ENCODE measurements at places on chromosomes 4 and X. TPM values are rescaled to one million over a fixed set of nuclear protein-coding genes. Genes with fewer than 3 reads are reported as not detected.

Gene NPNT
- total RNA-seq: 339 TPM

Gene PDGFRA
- 109 TPM for total RNA-seq

Gene PIR
- total RNA-seq: 20.6 TPM

Gene NOX1
- total RNA-seq: not detected

Gene KCTD8
- total RNA-seq: not detected

Gene PPP4R3C
- total RNA-seq: not detected

- no peaks in the 10 kb centered on the region for H3K36me3 ChIP-seq
- H3K27ac ChIP-seq: no peak overlapping the region
- peak overlapping the region; percentile 16 for H3K4me3 ChIP-seq
- H3K27me3 ChIP-seq: no peaks in the 10 kb centered on the region
Observed at GRCh38 chr4:54941994-54942552, 183.3 kb downstream of the KDR start.

DNA sequence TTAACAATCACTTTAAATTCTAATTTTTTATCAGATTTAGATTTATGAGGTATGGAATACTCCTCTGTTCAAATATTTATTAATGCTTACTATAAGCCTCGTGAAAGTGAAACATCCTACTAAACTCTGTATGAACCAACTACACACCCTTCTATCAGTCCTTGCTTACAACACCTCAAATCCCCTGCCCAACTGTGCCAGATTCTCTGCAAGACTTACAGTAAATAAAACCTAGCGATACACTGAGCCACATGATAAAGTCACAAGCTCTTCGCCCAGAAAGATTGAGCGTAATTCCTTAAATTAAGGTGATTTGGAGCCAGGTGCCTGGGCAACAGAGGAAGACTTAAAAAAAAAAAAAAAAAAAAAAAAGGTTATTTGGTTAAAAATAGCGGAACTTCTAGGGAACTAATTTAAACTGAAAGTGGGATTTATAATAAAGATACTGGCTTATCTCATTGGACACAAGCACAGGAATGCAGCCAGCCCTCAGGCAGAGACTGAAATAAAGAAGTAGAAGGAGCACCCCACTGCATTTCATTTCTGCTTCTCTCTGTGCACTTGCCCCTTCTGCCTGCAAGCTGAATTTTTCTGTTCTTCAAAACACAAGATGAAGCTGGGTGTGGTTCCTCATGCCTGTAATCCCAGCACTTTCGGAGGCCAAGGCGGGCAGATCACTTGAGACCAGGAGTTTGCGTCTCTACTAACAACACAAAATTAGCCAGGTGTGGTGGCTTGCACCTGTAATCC, 17.5 kb upstream of the C4orf36 start:
- H3K27ac ChIP-seq: no peak overlapping the region
- peaks cover 29% of the 10 kb centered on the region for H3K4me1 ChIP-seq
- H3K4me3 ChIP-seq: no peak overlapping the region
- no peaks in the 10 kb centered on the region for H3K36me3 ChIP-seq
- no peak for DNase-seq

- H3K4me1 ChIP-seq: no peaks in the 10 kb centered on the region
- no peaks in the 10 kb centered on the region for H3K36me3 ChIP-seq
- DNase-seq: no peak
- no peak overlapping the region for H3K4me3 ChIP-seq
Observed at GRCh38 chr4:2304877-2305561, 43.1 kb upstream of the MXD4 start.

- H3K27me3 ChIP-seq: no peaks in the 10 kb centered on the region
- no peak overlapping the region for H3K27ac ChIP-seq
- no peaks in the 10 kb centered on the region for H3K36me3 ChIP-seq
Observed at GRCh38 chrX:18410038-18410437, 15.4 kb upstream of the CDKL5 start.

DNA sequence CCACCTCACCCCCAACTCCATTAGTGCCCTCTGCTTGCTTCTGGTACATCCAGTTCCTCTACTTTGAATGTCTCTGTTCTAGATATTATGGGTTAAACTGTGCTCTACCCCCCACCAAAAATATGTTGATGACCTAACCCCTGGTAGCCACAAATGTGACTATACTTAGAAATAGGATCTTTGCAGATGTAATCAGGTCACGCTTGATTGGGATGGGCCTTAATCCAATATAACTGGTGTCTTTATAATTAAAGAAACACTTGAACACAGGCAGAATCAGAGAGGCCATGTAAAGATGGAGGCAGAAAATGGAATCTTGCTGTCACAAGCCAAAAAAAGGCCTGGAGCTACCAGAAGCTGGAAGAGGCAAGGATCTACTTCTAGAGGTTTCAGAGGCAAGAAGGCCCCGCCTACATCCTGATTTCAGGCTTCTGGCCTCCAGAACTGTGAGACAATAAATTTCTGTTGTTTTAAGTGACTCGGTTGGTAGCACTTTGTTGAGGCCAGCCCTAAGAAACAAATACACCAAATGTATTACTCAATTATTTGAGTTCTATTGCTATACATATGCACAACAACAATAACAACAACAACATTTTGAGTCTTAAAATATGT, 220.0 kb downstream of the PPP3CA start:
- H3K27ac ChIP-seq: no peak overlapping the region
- no peak overlapping the region for H3K4me3 ChIP-seq
- DNase-seq: no peak
- no peaks in the 10 kb centered on the region for H3K27me3 ChIP-seq
- no peaks in the 10 kb centered on the region for H3K36me3 ChIP-seq

DNA sequence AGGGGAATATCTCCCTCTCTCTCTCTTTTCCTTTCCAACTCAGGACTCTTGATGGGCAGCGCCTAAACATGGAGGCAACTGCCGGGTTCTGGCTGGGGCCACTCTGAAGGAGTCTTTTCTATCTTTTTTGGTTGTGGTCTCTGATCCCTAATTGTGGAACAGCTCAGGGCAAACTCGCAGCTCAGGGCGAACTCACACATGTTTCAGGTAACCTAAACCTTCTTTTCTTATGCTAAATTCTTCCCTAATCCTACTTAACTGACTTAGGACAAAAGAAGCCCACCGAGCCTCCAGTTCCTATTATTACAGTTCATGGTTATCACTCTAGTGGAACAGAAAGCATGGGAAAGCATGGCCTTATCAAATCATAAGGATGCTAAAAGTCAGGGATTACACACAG, 21.3 kb downstream of the ETDA start:
- H3K27me3 ChIP-seq: no peaks in the 10 kb centered on the region
- H3K36me3 ChIP-seq: no peaks in the 10 kb centered on the region
- H3K4me1 ChIP-seq: no peaks in the 10 kb centered on the region

GRCh38 chr4:6873792-6874461, 35.7 kb upstream of the TBC1D14 start:
- no peak overlapping the region for H3K27ac ChIP-seq
- no peaks in the 10 kb centered on the region for H3K27me3 ChIP-seq
- no peak overlapping the region for H3K4me3 ChIP-seq
- H3K36me3 ChIP-seq: peaks cover 85% of the 10 kb centered on the region

- no peaks in the 10 kb centered on the region for H3K4me1 ChIP-seq
- no peak overlapping the region for H3K27ac ChIP-seq
- peaks cover 8% of the 10 kb centered on the region for H3K27me3 ChIP-seq
- DNase-seq: no peak
Observed at GRCh38 chr4:3868211-3869173, 102.3 kb downstream of the ADRA2C start.

- DNase-seq: no peak
- H3K4me1 ChIP-seq: peaks cover 2% of the 10 kb centered on the region
- no peak overlapping the region for H3K27ac ChIP-seq
- H3K36me3 ChIP-seq: no peaks in the 10 kb centered on the region
Observed at GRCh38 chr4:123121241-123121907, 199.0 kb upstream of the NUDT6 start.

- H3K36me3 ChIP-seq: no peaks in the 10 kb centered on the region
- H3K4me3 ChIP-seq: no peak overlapping the region
- no peaks in the 10 kb centered on the region for H3K4me1 ChIP-seq
- DNase-seq: no peak
Observed at GRCh38 chrX:97039363-97040029, 155.8 kb downstream of the RPA4 start.

GRCh38 chr4:182213004-182213403, 30.2 kb upstream of the TENM3 start:
- no peaks in the 10 kb centered on the region for H3K27me3 ChIP-seq
- H3K4me1 ChIP-seq: no peaks in the 10 kb centered on the region

- H3K4me3 ChIP-seq: no peak overlapping the region
- H3K36me3 ChIP-seq: no peaks in the 10 kb centered on the region
- no peak overlapping the region for H3K27ac ChIP-seq
- no peaks in the 10 kb centered on the region for H3K4me1 ChIP-seq
Observed at GRCh38 chr4:74385386-74385785, 20.4 kb downstream of the EREG start.

DNA sequence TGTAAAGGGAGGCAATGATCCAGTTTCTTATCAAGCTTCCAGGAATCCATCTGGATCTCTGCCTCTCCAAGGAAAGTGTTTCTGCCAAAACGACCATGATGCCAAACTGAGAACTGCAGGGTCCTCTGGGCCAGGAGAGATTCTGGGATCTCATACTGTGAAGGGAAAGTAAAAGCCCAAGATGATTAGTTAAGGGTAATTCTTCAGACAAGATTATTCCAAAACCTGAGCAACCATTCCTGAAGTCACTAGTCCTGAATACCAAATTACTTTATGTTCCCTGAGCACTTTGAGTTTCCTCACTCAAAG, 42.0 kb downstream of the SRPX2 start:
- H3K36me3 ChIP-seq: no peaks in the 10 kb centered on the region
- H3K4me1 ChIP-seq: no peaks in the 10 kb centered on the region
- DNase-seq: no peak
- H3K27me3 ChIP-seq: no peaks in the 10 kb centered on the region
- no peak overlapping the region for H3K27ac ChIP-seq
- H3K4me3 ChIP-seq: no peak overlapping the region

GRCh38 chr4:90542216-90542615, 415.0 kb downstream of the CCSER1 start:
- no peaks in the 10 kb centered on the region for H3K4me1 ChIP-seq
- H3K27me3 ChIP-seq: no peaks in the 10 kb centered on the region
- no peaks in the 10 kb centered on the region for H3K36me3 ChIP-seq
- H3K27ac ChIP-seq: no peak overlapping the region
- H3K4me3 ChIP-seq: no peak overlapping the region

DNA sequence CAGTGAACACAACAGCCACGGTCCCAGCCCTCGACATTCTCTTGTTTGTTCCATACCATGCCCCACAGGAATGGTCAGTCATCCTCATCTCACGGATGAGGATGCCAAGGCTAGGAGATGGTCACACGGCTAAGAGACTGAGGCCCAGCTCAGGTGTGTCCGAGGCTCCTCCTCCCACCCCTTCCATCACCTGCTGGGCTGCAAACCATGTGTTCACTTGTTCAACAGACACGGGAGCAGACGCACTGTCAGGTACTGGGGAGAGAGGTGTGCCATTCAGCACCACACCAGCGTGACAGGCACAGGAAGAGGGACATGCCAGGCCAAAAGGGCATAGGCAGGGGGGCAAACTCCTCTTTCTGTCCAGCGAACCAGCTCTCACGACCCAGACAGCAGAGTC, 45.9 kb downstream of the ABLIM2 start:
- H3K36me3 ChIP-seq: no peaks in the 10 kb centered on the region
- DNase-seq: no peak
- H3K27me3 ChIP-seq: no peaks in the 10 kb centered on the region
- H3K4me3 ChIP-seq: no peak overlapping the region

DNA sequence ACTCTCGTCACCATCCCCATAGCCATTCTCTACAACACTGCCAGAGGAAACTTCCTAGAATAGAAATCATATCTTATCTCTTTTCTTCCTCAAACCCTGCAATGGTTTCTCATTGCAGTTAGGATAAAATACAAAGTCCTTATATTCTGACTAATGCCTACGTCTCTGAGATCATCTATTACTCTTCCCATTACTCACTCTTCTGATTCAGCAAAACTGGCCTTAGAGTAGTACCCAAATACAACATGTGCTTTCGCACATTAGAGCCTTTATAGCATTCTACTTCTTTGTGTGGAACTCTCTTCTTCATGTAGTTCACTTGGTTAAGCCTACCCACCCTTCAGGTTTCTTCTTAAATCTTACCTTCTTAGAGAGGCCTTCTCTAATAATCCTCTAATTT, 28.0 kb downstream of the LHFPL1 start:
- no peak overlapping the region for H3K4me3 ChIP-seq
- H3K27me3 ChIP-seq: no peaks in the 10 kb centered on the region
- H3K36me3 ChIP-seq: no peaks in the 10 kb centered on the region
- no peak overlapping the region for H3K27ac ChIP-seq
- no peak for DNase-seq

Measured in upper lobe of left lung (tissue), 6 donors.